ENCODE measurements at places on chromosomes 13 and 19.

DNA sequence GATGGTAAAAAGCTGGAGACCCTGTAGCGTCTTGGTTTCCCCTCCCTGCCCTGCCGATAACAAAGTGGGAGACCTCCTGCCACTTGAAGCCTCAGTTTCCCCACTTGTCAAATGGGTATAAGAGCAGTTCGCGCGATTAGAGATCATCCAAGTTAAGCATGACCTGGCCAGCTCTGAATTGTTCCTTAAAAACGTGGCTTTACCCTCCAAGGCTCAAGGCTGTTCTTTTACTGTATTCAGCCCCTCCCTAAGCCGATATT is 421 bp downstream of the TNPO2 start:
- no peak for DNase-seq

- no peak for DNase-seq
Observed at GRCh38 chr19:49212016-49212701, 54.6 kb downstream of the TRPM4 start.

GRCh38 chr13:36273431-36273830 is 24.2 kb downstream of the CCDC169 start:
- DNase-seq: no peak

DNA sequence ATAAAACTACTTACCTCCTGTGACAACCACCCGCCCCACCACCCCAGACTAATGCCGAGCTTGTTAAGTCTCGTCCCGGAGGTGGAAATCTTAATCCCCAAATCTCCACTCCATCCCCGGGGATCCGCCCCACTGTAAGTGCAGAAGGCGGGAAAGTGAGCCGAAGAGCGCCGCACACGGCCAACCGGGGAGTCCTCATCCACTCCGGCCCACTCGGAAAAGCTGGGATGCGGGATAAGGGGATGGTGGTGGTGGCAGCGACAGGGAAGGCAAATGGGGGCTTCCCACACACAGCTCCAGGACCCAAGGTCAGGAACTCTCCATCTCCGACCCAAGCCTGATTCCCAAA is 621 bp downstream of the FBL start:
- no peak for DNase-seq

GRCh38 chr13:52975161-52975560 is 53.5 kb upstream of the OLFM4 start:
- DNase-seq: no peak

DNA sequence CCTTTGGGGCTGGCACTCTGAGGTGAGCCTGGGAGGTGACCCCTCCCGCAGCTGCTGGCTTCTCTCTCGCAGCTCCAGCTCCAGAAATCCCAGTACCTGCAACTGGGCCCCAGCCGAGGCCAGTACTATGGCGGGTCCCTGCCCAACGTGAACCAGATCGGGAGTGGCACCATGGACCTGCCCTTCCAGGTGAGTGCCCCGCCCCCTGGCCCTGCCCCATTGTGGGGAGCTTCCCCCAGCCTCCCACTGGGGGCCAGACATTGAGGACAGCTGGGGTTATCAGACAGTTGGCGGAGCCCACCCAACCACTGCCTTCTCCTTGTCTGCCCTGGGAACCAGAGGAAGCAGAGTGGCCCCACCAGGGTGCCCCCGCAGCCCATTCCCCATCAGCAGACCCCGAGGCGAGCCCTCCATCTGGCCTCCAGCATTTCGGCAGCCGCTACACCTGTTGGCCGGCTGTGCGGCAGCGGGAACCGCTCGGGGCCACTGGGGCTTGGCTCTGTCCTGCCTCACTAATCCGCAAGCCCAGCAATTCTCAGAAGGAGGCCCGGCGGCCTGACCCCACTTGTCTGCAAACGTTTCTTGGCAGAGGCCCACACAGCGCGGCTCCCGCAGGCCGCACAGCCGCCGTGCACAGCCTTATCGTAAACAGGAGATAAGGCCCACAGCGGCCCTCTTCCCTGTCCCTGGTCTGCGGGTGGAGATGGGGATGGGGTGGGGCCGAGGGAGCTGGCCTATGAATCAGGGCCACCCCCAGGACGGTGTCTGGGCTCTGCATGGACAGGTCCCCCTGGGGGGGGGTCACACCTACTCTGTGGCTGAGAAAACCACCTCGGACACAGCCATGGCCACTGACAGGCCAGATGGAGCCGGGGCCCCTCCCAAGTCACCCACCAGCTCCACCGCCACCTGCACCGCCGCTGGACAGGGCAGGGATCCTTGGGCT is 48.0 kb downstream of the COMP start:
- no peak for DNase-seq

GRCh38 chr13:94966422-94966955 is 254.1 kb upstream of the SOX21 start:
- no peak for DNase-seq

GRCh38 chr19:7788178-7788932 is 25.3 kb downstream of the CLEC4M start:
- DNase-seq: no peak

DNA sequence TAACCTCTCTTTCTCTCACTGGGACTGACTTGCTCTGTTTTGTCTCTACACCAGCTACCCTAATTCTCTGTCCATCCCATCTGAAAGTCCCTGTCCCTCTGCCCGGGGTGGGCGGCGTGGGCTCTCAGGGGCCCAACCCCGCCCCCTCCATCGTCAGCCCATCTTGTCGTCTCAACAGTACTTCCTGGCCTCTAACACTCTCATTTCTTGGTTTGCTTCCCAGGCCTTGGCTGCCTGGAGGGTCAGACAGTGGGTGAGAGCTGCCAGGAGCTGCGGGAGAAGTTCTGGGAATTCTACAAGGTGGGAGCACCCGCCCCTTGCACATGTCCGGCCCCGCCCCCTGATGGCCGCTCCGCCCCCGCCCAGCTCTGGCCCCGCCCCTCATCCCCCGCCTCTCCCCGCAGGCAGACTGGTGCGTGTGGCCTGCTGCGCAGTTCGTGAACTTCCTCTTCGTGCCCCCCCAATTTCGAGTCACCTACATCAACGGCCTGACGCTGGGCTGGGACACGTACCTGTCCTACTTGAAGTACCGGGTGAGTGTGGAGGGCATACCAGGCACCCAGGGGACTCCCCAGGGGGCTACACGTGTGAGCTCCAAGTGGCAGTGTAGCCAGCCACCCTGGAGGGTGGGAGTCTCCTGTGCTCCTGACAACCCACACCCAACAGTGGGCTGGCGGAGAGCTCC is 1.7 kb downstream of the MPV17L2 start:
- DNase-seq: no peak

DNA sequence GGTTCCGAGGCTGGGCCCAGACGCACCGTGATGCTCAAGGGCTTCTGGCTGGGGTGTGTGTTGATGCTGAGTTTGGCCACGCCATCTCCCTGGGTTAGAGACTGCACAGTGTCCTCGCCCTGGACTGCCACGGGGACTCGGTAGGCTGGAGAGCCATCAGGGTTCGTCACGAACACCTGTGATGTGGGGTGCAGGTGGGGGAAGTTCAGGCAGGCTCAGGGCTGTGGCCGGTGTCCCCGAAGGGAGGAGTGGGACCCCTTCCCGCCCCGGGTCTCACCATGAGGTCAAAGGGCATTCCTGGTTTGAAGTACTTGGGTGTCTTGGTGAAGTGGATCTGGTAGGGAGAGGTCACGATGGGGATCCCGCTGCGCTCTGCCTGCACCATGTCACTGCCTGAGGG is 8.2 kb downstream of the C3 start:
- no peak for DNase-seq

DNA sequence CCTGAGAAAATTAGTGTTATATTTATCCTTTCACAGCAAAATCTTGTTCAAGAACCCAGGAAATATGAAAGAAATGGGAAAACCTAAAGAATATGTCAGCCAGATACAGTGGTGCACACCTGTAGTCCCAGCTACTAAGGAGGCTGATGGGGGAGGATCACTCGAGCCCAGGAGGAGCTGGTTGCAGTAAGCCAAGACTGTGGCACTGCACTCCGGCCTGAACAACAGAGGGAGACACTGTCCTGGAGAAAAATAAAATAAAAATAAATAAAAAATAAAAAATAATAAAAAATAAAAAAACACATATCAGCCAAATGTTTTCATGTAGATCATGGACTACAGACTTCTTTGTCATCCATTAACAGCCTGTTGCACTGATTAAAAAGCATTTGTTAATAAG is 244.8 kb upstream of the KLHL1 start:
- no peak for DNase-seq

GRCh38 chr19:28235606-28236125 is 977.3 kb downstream of the UQCRFS1 start:
- DNase-seq: no peak

DNA sequence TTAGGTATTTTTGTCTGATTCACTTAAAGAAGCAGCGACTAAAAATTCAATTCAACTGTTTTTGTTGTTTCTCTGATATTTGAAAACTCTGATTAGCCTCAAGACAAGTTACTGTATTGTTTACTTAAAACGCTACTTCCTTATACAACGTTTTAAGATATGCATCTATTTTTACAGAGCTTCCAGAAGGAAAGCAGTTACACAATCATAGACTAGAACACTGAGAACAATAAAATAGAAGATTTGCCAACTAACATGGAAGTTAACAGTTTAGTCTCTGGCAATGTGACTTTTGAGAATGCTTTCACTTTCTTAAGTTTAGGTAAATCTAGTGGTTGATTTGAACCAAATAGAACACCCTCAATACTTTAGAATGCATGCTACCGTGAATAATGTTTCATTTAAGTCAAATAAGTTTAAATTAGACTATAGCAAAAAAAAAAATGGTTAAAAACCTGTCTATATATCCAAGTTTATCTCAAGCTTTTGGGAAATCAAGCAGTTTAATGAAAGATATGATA is 614.8 kb downstream of the DACH1 start:
- no peak for DNase-seq

DNA sequence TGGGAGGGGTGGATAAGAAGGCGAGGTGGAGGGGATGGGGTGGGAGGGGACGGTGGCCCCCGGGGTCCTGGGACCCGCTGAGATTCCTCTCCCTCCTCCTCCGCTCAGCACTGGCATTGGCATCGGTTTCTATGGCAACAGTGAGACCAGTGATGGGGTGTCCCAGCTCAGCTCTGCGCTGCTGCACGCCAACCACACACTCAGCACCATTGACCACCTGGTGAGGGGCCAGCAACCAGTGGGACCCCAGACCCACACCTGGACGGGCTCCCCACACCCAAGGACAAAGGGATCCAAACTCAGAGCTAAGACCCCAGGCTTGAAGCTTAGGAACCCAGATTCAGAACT is 5.9 kb downstream of the TTYH1 start:
- DNase-seq: no peak

DNA sequence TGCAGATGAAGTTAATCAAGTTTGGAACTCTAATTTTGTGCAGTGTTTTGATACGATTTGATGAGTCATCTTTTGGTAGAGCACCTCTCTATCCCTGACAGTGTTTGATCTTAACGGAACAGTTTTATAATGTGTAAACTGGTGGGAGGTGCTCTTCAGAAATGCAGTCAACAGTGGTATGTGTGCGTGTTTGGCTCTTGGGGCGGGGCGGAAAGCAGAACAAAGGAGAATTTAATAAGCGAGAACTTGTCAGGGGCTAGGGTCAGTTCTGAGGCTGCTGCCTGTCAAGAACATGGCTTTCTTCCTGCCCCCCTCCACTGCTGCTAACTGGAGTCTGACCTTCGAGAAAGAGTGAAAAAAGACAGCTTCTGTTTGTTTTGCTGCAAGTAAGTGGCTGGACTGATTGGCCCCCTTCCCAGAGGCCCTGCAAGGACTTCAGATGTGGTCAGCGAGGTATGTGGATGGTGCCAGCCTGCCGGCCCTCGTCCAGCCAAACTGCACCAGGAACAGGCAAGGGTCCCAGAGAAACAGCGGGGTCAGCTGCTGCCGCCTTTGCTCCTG is 40.8 kb downstream of the BBC3 start:
- DNase-seq: no peak

GRCh38 chr13:26074706-26075105 is 22.9 kb upstream of the SHISA2 start:
- no peak for DNase-seq

DNA sequence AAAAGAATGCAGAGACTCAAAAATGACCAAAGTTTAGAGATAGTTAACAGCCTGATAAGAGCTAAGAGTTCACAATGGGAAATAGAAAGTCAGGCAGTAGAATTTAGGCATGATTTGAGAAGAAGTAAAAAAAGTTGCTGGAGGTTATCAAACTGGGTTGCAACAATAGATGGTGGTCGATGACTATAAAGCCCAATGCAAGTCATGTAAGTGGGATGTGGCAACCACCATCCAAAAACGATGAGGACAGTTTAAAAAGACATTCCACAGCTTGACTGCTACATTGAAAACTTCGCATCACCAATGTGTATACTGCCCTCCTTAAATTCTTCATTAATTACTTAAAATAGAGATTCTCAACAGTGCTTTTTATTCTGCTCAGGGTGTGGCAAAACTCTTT is 19.7 kb downstream of the ELF1 start:
- DNase-seq: no peak

DNA sequence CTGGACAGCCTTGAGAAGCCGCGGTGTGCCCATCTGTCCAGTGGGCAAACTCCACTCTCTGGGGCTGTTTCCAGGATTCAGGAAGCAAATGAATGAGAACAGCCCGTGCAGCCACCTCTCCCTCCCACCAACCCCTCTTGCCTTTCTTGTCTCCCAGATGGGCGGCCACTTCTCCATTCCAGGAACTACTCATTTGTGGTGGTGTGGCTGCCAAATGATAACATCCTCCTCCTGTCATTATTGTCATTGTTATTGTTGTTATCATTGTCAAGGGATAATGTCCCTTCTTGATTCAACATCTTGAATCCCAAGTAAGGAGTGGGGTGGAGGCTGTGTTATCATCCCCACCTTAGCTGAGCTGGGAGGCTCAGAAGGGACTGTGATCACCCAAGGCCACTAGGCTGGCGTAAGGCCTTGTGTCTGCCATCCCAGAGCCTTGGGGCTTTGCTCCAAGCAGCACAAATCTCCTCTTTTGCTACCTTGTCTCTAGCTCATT is 1.6 kb downstream of the DNM2 start:
- DNase-seq: no peak

GRCh38 chr19:7823686-7824301 is 6.2 kb upstream of the EVI5L start:
- no peak for DNase-seq

DNA sequence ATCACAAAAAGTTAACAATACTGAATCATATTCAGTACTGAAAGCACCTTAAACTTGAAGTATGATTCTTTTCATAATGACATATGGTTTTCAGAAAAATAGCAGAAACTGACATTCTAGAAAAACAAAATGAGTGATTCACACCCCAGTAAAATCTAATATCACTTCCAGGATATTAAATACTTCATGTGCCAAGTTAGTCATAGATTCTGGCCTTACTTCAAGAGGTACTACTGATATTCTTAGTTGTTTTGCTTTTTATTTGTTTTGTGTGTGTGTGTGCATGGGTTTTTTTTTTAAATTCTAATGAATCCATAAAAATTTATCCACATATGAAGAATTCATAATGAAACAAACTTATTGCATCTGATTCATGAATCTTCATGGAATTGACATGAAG is 207.9 kb upstream of the UFM1 start:
- DNase-seq: peak; percentile 18

- DNase-seq: peak; percentile 29
Observed at GRCh38 chr13:42968906-42969305, 23.1 kb downstream of the EPSTI1 start.
